ENCODE measurements at places on chromosomes 13 and 19. TPM values are rescaled to one million over a fixed set of nuclear protein-coding genes. Genes with fewer than 3 reads are reported as not detected.

DNA sequence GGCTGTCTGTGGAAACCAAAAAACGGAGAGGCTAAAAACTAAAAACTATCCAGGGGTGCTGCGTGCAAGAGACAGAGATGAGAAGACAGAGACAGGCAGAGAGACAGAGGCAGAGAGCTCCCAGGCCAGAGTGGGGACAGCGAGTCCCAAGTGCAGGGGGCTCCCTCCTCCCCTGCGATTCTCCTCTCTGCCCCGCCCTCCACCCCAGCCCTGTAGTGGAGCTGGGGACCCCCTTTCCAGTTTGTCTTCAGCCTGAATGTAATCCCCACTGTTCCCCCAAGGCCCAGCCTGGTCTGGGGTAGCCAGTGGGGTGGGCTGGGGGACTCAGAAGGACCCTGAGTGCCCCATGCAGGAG, 2.0 kb downstream of the NFIC start:
- DNase-seq: no peak

Gene ZNF541
- 0.66 TPM for total RNA-seq

DNA sequence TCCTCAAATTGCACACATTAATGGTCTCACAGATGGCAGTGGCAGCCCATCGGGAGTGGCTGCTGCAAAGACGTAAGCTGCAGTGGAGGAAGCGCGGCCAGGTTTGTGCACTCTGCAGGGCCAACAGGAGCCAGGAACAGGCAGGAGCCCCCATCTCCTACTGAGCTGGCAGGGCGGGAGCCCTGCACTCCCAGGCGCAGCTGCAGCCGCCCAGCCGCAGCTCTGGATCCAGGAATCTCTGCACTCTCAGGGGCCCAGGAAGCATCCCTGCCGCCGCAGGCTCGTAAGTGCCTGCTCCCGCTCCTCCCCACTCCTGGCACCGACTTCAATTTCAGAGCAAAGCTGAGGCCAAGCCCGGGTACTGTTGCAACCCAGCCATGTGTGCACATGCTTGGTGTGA, 37.5 kb downstream of the ANKRD27 start:
- no peak for DNase-seq

- no peak for DNase-seq
Measured at GRCh38 chr13:85521657-85522056, 277.6 kb downstream of the SLITRK6 start.

Gene TJP3
- 0.75 TPM for total RNA-seq

Measured in spleen (tissue), 13 donors.